ENCODE measurements at places on chromosomes 7 and 10.

- DNase-seq: no peak
Observed at GRCh38 chr10:127307338-127307737, 110.9 kb upstream of the INSYN2A start.

DNA sequence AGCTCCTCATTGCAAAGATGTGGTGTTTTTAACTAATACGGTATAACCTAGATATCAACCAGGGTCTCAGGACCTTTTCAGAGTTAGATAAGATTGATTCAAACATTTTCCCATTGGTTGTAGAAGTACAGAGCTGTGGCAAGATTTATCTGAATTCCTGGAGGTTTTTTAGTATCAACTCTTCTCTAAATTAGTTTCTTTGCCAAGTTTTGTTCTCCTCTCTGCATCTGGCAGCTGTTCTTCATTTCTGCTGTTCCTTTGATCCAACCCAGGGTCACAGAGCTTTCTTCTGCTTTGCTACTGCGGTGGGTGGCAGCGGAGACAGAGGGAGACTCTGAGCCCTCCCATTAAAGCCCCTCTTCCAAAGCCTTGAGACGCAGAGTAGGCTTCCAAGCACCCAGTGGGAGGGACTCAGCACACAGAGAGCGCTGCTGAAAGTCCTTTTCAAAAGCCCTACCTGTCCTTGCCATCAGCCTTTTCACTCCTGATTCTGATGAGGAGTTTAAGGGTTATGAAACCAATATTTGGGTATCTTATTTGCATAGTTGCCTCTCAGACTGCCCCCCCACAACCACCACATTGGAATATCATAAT, 146.3 kb upstream of the EEPD1 start:
- DNase-seq: peak; percentile 66

GRCh38 chr10:65348637-65349036, 1577.2 kb upstream of the LRRTM3 start:
- DNase-seq: no peak

GRCh38 chr10:112805701-112806100, 144.3 kb upstream of the TCF7L2 start:
- DNase-seq: no peak

GRCh38 chr10:113822174-113822573, 31.7 kb downstream of the DCLRE1A start:
- no peak for DNase-seq

DNA sequence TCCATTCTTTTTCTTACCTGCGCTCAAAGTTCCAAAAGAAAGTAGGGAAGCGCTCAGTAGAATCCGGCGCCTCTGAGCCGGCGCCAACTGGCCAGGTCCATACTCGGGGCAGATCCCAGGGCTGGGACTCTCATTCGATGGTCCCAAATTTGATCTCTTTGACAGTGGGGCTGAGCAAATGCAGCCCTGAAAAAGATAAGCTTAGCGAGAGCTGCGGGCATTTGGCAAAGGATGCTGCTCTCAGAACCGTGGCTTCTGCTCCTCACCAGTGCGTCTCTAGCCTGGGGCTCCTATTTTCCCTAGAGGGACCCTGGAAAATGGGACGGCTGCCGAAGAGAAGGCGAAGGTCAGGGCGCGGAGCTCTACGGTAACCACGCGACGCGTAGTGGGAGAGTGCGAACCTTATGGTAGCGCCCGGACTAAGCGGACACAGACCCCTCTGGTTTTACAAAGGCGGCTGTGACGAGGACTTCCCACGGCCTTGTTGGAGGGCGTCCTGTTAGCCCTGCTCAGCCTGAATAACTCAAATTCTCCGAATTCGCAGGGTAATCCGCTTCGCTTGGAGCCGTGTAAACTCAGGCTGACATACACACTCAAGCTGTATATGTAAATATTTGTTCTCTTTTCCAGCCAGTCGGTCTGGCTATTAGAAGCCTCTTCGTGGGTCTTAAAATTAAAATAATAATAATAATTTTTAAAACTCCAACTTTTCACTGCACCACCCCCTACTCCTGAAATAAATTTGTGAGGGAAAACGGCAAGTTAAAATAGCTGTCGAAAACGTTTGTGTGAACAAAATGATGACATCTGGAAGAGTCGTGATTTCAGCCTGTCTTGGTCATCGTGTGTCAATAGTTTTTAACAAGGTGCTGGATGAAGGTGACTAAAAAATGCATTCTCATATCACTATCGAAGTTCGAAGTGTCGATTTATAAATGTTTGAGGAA, 869 bp upstream of the TBX20 start:
- DNase-seq: no peak

DNA sequence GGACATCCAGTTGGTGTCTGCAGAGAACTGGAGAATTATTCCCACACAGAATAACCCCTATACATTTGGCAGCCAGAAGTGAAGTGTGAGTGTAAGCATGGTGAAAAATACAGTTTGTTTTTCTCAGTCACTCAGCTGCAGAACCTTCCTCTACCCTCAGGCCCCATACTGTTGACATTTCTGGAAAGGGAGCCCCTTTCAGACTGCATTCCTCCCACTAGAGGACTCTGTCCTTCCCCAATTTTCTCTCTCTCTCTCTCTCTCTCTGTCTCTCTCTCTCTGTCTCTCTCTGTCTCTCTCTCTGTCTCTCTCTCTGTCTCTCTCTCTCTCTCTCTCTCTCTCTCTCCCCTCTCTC, 86.8 kb upstream of the STEAP1B start:
- DNase-seq: peak; percentile 64

DNA sequence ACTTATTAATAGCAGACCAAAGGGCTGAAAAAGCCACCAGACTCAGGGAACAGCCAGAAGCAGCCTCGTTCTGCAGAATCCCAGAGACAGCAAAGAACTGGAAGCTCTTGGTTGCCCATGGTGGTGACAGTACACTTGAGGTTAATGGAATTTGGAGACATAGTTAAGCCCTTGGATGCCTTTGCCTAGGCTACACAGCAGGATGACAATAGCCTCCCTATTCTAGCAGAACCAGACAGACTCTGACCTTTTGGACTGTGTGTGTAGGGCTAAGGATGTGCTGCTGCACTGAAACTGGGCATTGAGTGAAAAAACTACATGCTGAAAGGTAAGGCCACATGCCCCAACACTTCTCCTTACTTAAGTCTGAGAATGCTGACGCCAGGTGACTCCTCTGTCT, 22.7 kb downstream of the OTUD1 start:
- no peak for DNase-seq

- DNase-seq: no peak
Observed at GRCh38 chr7:80679921-80680907, 41.8 kb downstream of the CD36 start.

- no peak for DNase-seq
Observed at GRCh38 chr7:50399635-50400034, 50.5 kb downstream of the FIGNL1 start.

- no peak for DNase-seq
Observed at GRCh38 chr7:95904099-95904498, 131.7 kb downstream of the DYNC1I1 start.

GRCh38 chr7:148650232-148650858, 48.4 kb upstream of the CUL1 start:
- DNase-seq: peak; percentile 52

DNA sequence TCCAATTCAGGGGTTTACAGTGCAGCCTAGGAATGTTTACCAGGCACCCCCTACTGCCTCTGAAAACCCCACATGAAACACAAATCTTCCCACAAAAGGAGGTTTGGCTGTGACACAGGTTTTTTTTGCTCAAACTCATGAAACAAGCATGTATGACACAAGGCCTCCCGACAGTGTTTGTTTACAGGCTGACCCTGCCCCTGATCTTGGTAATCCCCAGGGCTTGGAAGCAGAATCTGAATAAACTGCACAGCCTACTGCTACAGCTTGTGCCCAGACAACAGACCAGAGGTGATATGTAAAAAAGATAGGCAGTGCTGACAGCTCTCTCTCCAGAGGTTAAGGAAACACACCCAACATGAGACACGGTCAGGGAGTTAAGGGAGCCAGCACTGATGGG, 184.2 kb downstream of the KMT2E start:
- peak; percentile 84 for DNase-seq

- no peak for DNase-seq
Observed at GRCh38 chr10:131670341-131670740, 230.5 kb upstream of the PPP2R2D start.

DNA sequence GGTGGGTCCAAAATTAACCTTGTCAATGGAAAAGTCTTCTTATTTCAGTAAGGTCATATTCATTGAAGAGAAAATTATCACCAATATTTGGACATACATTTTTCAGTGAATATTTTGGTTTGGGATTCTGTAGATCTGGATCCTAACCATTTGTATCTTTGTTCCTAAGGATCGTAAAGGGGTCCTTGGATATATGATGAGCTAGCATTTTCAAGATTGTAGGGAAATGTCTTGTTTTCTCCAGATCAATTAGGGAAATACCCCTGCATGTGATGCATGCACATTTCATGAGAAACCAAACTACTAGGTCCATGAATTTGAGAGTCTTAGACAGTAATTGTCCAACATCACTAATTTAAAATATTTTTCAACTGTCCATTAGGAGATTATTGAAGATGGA, 18.0 kb downstream of the DNTT start:
- DNase-seq: no peak

- no peak for DNase-seq
Observed at GRCh38 chr10:129693382-129693781, 226.3 kb downstream of the MGMT start.

GRCh38 chr10:86266446-86267242, 100.0 kb downstream of the GRID1 start:
- no peak for DNase-seq

DNA sequence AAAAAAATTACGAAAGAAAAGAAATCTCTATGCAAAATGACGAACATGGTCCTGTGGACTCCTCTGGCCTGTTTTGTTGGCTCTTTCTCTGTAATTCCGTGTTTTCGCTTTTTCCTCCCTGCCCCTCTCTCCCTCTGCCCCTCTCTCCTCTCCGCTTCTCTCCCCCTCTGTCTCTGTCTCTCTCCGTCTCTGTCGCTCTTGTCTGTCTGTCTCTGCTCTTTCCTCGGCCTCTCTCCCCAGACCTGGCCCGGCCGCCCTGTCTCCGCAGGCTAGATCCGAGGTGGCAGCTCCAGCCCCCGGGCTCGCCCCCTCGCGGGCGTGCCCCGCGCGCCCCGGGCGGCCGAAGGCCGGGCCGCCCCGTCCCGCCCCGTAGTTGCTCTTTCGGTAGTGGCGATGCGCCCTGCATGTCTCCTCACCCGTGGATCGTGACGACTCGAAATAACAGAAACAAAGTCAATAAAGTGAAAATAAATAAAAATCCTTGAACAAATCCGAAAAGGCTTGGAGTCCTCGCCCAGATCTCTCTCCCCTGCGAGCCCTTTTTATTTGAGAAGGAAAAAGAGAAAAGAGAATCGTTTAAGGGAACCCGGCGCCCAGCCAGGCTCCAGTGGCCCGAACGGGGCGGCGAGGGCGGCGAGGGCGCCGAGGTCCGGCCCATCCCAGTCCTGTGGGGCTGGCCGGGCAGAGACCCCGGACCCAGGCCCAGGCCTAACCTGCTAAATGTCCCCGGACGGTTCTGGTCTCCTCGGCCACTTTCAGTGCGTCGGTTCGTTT, 83.5 kb upstream of the SLF2 start:
- DNase-seq: peak; percentile 19

GRCh38 chr10:103327906-103328305, 23.0 kb downstream of the PCGF6 start:
- DNase-seq: no peak

GRCh38 chr10:6171881-6172695, 30.6 kb upstream of the PFKFB3 start:
- no peak for DNase-seq
